ENCODE measurements at places on chromosomes 2 and 18. TPM values are rescaled to one million over a fixed set of nuclear protein-coding genes. Genes with fewer than 3 reads are reported as not detected.

DNA sequence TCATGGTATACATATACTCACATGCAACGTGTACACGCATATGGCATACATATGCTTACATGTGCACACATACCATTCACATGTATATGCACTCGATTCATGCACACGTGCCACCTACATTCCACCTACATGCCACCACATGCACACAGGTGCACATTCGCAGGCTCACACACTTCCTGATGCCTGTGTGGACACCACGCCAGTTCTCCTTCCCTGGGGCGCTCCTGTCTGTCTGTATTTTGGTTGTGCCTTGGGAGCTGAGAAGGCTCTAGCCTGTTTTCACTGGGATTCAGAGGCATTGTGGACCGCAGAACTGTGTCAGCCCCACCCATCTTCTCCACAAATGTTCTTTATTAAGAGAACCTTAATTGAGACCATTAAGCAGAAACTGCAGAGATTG lies 96.6 kb upstream of the CTDP1 start:
- no peak for DNase-seq

Gene NAT8
- total RNA-seq, result not detected

- peak; percentile 33 for DNase-seq
These were observed 686.8 kb upstream of the DDX18 start for GRCh38 chr2:117127680-117128079.

GRCh38 chr2:134233728-134234136 lies 20.1 kb upstream of the MGAT5 start:
- DNase-seq, result no peak

GRCh38 chr2:50181212-50181611 lies 850.7 kb downstream of the NRXN1 start:
- peak; percentile 3 for DNase-seq

GRCh38 chr18:55449412-55450140 lies 138.4 kb downstream of the TCF4 start:
- DNase-seq, result no peak

Data from H4 (cell line).